ENCODE measurements at places on chromosomes 3 and 15.

DNA sequence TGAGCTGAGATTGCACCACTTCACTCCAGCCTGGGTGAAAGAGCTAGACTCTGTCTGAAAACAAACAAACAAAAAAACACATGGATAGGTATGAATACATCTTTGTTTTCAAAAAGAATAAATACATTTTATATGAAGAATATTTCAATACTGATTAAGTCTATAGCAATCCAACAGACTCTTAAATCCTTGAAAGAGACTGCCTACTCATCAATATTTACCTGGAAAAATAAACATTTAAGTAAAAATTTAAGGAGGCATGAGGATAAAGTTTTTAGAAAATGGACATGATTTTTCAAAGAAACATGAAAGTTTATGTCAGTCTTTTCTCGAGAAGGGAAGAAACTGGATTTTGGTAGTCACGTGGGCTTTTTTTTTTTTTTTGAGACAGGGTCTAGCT lies 5.4 kb downstream of the NKIRAS1 start:
- no peak for DNase-seq

DNA sequence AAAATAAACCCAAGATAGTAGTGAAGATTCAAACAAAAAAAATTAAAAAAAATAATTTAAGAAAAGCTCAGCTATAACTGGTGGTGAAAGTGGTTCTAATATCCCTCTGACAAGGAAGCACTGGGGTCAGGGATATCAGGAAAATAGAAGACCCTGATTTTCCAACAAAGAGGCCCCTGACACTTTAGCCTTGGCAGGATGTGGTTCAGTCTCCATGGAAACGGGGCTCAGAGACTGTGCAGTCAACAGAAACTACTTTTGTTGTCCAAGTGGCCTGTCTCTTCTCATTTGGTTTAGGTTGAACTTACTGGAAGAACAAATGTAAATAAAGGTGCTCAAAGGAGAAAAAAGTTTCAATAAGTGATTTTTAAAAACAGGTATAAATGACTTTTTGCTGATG lies 27.2 kb downstream of the INTS14 start:
- peak; percentile 18 for DNase-seq

- DNase-seq, result no peak
Measured at GRCh38 chr3:31705736-31706135, 173.0 kb downstream of the STT3B start.

DNA sequence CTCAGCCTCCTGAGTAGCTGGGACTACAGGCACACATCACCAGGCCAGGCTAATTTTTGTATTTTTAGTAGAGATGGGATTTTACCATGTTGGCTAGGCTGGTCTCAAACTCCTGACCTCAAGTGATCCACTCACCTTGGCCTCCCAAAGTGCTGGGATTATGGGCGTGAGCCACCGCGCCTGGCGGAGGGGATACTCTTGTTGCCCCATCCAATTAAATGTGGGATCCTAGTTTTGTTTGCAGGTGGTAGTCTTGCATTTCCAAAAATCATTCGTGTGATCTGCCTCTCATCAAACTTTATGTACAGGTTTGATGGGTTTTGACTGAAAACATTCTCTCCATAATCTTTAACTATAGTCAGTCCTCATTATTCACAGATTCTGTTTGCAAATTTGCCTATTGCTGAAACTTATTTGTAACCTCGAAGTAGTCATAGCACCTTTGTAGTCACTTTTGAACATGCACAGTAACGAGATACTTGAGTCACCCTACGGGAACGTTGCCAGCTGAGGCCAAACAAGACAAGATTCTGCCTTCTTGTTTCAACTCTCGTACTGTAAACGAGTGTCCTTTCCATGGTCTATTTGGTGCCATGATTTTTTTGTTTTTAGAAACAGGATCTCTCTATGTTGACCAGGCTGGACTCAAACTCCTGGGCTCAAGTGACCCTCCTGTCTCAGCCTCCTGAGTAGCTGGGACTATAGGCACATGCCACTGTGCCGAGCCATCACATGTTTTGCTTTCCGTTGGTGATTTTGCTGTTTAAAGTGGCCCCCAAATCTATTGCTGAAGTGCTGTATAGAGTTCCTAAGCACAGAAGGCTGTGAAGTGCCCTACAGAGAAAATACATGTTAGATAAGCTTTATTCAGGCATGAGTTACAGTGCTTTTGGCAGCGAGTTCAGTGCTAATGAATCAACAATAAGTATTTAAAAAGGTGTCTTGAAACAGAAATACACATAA lies 8.1 kb upstream of the MAPK6 start:
- no peak for DNase-seq

DNA sequence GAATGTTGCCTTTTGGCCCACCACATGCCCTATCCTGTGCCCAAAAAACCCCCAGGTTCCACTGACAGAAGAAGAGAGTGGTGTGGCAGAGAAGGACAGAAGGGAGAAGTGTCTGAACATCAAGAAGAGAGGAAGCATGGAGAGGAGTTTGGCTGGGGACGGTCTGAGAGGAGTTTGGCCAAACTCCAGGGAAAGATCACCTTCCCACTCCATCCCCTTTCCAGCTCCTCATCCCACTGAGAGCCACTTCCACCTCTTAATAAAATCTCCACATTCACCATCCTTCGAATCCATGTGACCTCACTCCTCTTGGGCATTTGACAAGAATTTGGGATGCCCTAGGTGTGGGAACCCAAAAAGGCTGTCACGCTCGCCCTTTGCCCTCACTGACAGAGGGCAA lies 311.6 kb upstream of the GRM7 start:
- DNase-seq, result no peak

GRCh38 chr15:77624868-77625267 lies 7.8 kb downstream of the LINGO1 start:
- no peak for DNase-seq
